ENCODE measurements at places on chromosomes 12 and 14.

DNA sequence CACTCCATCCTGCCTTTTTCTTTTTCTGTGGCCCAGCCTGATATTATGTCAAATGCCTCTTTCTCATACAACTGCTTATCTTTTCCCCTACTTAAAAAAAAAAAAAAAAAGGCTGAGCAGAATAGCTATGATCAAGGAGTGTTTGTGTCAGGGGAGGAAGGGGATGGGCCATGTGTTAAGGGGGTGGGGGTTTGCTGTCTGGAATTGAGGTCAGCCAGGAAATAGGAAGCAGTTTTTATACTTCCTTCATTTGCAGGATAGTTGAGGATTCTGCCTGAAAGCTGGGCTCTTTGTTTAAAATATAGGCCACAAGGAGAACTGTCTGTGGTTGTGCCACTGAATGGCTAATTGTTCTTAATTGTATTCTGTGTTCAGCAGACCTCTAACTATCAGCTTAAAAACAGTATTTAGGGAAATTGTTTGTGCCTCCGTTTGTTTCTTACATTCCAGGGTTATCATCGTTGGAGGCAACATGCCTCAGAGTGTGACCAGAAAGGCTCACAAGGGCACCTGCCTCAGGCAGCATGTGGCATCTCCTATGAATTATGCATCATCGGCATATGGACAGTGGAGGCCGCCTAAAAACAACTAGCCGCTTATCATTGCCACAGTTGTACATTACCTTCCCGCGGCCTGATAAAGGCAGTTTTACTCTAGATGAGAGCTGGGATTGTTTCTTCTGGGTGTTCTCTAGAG is 96.0 kb downstream of the SRGAP1 start:
- DNase-seq, result no peak

DNA sequence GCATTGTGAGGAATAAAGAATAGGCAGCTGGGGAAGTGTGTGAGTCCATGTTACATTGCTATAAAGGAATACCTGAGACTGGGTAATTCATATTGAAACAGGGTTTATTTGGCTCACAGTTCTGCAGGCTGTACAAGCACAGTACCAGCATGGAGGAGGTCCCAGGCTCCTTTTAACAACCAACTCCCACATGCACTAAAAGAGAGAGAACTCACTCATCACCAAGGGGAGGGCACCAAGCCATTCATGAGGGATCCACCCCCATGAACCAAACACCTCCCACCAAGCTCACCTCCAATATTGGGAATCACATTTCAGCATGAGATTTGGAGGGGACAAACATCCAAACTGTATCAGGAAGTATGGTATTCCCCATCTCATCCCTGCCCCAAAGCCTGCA is 11.9 kb upstream of the DHRS4 start:
- no peak for DNase-seq

- DNase-seq, result no peak
These were observed 39.8 kb downstream of the SLC24A4 start for GRCh38 chr14:92362781-92363235.

GRCh38 chr14:74641601-74642391 is 29.8 kb upstream of the LTBP2 start:
- DNase-seq, result no peak

DNA sequence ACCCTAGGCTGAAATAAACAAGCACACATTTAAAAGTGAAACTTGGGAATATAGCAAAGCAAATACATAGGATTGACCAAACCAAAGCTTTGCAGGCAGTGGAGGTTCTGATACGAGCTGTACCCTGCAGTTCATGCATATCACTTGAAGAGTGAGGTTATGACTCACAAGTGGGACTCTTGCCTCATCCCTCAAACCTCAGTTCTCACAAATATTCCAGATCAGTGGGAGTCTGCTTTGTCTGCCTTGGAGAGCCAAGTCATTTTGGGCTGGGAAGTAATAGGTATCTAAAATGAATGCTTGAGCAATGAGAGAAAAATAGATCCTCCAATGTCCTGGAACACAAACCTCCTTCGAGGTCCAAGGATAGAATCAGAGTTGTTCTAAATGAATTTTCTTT is 116.4 kb downstream of the LRIG3 start:
- DNase-seq, result no peak

- no peak for DNase-seq
These were observed 207.0 kb downstream of the CALM1 start for GRCh38 chr14:90603841-90604240.

- DNase-seq, result no peak
These were observed 216.2 kb downstream of the DUSP6 start for GRCh38 chr12:89135976-89136634.

DNA sequence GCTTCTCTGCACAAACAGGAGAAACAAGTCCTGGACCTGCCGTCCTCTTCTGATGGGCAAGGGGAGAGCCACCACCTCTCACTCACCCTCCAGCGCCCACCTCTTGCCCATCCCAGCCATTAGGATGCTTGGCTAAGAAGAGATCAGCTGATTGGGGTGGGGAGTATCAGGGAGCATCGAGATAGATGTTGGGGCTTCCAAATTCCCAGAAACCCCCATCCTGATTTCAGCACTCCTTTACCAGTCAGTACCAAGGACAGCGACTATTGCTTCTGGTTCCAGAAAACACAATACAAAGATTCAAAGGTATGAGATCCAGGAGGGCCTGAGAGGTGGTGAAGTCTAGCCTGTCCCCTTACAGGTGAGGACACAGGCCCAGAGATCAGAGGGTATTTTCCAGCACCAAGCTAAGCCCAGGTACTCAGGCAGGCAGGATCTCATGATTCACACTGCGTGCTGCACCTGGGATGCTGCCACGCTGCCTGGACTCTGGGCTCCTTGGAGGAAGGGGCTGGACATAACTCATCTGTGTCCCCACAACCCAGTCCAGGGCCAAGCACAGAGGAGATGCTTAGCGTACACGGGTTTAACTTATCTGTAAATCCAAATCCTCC is 76.6 kb downstream of the TUNAR start:
- DNase-seq, result no peak

DNA sequence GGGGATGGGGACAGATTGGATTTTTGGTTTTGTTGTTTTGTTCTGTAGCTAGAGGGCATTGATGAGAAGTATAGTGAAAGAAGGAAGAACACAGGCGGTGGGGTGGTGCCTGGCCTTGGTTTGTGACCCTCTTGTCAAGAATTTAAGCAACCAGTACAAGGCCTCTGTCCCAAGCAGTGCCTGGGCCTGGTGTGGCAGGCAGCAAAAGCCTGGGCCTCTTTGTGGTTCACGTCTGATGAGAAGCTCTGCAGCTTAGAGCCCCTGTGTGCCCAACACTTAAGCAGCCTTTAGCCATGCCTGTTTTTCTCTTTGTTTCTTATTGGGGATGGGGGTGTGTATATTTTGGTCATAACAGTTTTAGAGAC is 98.0 kb downstream of the PPP2R5C start:
- no peak for DNase-seq

GRCh38 chr12:88958946-88959345 is 378.7 kb upstream of the KITLG start:
- DNase-seq, result no peak

DNA sequence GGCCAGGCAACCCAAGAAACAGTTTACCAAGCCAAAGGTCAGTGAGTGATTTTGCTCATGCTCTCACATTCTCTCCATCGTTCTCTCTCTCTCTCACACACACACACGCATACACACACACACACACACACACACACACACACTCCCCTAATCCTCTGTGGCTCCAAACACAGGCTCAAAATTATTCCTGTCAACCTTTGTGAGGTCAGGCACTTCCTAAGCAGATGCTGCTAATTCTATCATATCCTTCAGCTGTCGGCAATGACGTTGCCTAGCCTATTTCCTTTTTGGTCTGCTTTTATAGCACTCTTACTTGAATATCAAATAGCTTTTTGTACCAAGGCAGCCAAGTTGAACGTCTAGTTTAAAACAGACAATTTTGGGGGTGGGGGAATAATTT is 98.9 kb upstream of the EGLN3 start:
- no peak for DNase-seq

- peak; percentile 45 for DNase-seq
These were observed 6.7 kb downstream of the VASH1 start for GRCh38 chr14:76767681-76768656.

- no peak for DNase-seq
These were observed 59.5 kb downstream of the SEL1L start for GRCh38 chr14:81474148-81474492.

DNA sequence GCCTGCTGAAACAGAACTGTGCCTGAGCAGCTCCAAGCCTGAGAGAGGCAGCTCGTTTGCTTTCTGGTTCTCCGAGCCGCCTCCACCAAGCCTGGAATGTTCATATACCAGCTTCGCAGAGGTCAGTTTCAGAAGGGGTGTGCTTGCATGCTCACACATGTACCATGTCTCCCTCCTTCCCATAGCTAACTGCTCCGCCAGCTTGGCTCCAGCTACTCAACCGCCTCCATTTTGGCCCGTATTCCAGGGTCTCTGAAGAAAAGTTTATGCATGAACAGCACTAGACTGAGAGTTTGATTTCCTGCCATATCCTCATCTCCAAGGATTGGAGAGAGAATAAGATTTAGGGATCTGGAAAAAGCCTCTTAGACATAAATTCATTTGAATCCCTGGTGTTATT is 103.7 kb downstream of the SMOC1 start:
- DNase-seq, result no peak

DNA sequence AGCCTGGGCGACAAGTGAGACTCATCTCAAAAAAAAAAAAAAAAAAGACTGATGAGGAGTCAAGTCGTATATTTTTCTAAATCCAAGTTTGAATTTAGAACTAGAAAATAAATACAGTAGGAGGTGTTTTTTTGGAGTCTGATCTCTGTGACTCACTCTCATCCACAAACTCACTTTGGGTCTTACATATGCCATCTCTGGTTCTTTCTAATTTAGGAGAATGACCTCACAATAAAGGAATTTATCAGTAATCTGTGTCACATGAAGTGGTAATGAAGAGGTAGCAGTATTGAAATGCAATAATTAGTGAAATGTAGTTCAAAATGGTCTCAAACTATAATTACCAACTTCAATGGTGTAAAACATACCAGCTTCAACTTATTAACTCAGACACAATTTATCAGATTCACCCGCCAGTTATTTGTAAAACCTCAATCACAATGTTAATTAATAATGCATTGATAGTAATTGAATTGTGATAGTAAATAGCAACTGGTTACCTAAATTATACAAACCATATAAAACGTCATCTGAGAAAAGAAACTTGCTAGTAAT is 4.4 kb upstream of the CFL2 start:
- DNase-seq, result no peak

GRCh38 chr14:34098045-34098984 is 147.4 kb upstream of the EGLN3 start:
- DNase-seq, result no peak

- no peak for DNase-seq
These were observed 128.0 kb downstream of the RFLNA start for GRCh38 chr12:124422570-124423523.

DNA sequence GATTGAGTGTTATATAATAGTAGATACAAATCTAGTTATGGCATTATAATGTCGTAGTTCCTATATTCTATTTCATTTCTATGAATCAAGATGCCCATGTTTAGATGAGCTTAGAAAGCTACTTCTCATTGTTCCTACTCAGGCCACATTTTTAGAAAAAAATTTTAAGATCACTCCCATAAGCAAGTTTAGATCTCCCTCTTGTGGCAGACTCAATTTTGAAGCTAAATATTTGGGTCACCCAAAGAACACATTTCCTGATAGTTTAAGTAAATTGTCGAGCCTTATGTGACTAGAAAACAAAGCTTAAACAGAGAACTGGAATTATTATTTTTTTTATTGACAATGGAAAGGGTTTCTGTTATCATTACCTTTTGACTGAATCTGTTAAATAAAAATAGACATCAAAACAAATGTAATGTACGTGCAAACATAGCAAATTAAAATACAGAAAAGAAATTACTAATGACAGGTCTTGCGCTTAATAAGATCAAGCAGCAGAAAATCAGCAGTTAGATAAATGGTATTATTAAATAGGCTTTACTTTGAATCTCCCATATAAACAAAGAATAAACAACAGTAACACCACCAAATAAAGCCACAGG is 180.2 kb downstream of the ACSS3 start:
- no peak for DNase-seq

GRCh38 chr12:95326445-95326844 is 108.8 kb downstream of the VEZT start:
- no peak for DNase-seq

DNA sequence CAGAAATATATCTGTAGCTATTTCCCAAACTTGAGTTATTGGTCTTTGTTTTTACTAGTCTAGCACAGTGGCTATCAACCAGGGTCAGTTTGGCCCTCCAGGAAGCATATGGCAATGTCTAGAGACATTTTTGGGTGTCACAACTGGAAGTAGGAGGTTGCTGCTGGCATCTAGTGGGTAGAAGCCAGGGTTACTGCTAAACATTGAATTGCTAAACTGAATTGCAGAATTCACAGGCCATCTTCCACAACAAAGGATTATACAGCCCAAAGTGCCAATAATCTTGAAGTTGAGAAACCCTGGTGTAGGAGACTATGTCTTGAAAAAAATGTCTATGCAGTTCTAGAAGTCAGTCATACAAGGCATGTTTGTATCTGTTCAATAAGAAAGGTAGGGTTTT is 27.7 kb downstream of the ARHGAP5 start:
- DNase-seq, result no peak

DNA sequence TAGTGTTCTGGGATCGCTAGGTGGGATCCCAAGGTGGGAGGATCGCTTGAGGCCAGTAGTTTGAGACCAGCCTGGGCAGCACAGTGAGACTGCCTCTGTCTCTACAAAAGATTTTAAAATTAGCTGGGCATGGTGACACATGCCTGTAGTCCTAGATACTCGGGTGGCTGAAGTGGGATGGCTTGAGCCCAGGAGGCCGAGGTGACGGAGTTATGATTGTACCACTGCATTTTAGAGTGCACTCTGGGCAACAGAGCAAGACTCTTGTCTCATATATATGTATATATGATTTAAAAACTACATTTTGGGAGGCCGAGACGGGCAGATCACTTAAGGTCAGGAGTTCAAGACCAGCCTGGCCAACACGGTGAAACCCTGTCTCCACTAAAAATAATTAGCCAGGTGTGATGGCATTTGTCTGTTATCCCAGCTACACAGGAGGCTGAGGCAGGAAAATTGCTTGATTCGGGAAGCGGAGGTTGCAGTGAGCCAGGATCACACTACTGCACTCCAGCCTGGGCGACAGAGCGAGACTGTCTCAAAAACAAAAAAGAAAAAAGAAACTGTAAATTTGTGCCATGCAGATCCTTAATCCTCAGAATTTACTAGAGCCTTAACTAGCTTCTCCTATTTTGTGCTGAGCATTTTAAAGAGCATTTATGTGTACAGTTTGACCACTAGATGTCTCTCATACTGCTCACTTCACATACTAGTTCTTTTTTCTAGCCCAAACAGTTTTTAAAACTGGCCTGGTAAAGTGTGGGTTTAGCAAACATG is 114.8 kb downstream of the MON2 start:
- DNase-seq, result no peak

- DNase-seq, result no peak
These were observed 17.5 kb downstream of the POLE2 start for GRCh38 chr14:49670475-49670874.

DNA sequence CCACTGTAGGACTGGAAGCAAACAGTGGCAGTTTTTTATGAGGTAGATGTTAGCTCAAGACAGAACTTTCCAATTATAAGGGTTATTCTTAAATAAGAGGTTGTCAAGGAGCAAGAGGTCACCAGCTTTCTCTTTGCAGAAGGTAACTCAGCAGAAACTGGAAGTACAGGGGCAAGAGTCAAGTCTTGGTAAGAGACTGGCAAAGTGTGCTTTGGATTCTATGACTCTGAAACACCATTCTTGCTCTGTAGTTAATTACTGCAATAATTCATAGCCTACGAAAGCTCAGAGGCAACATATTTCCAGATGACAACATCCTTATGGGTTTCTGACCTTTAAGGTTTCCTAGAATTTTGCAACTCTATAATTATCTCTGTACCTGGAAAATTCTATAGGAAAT is 51.3 kb downstream of the RMST start:
- DNase-seq, result no peak

- no peak for DNase-seq
These were observed 36.7 kb downstream of the TBC1D15 start for GRCh38 chr12:71876137-71876799.

Measured in stimulated activated CD8-positive, alpha-beta memory T cell treated with anti-CD3 and anti-CD28 coated beads, Interleukin-4, amount 100 ng/mL, for 4 hours (primary cell).